ENCODE measurements at places on chromosomes 6 and 20.

DNA sequence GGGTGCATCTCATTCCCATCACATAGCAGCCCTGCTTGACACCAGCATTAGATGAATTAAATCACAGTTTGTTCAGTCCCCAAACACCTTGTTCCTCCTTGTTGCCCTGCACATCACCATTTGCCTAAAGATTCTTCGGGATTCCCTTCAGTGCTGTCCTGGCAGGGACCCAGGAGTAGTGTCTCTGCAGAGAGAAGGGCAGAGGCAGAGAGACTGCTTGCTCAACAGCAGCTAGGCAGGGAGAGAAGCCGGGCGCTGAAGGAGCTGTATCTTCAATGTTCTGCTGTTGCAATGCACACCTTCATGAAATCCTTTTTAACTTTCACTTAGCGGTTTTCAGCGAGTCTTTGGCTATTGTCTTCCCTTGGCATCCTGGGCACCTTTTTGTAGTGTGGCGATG lies 362.9 kb downstream of the FARS2 start:
- no peak for DNase-seq

DNA sequence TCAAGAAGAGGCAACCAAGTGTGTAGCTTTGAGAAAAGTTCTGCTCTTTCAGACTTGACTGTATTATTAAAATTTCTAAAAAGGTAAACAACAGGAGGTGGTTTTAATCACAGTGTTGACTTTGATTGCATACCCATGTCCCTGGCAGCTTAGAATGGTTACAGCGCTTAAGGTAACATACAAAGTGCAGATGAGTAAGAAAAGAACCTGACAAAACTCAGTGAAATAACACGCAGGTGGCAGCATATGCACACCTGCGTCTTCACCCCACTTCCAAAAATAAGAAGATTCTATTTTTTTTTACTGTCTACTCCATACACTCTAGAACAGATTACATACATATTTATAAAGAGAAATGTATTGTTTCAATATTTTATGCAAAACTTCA lies 233.5 kb downstream of the GMPR start:
- no peak for DNase-seq

DNA sequence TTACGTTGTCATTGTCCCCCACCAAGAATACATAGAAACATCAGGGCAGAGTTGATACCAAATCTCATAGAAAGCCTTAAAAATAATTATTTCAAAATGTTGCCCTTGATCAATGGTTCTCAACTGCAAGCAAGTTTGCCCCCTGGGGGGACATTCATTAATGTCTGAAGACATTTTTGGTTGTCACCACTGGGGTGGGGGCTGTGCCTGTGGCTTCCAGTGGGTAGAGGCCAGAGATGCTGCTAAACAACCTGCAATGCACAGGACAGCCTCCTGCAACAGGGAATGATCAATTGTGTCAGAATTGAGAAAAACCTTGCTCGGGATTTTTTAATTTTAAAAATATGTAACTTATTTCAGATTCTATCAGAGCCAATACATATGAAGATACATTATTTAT lies 130.6 kb upstream of the DOK5 start:
- DNase-seq: no peak

- DNase-seq: no peak
Observed at GRCh38 chr20:56412949-56413348, 889 bp downstream of the CASS4 start.
